ENCODE measurements at places on chromosomes 13 and 19.

DNA sequence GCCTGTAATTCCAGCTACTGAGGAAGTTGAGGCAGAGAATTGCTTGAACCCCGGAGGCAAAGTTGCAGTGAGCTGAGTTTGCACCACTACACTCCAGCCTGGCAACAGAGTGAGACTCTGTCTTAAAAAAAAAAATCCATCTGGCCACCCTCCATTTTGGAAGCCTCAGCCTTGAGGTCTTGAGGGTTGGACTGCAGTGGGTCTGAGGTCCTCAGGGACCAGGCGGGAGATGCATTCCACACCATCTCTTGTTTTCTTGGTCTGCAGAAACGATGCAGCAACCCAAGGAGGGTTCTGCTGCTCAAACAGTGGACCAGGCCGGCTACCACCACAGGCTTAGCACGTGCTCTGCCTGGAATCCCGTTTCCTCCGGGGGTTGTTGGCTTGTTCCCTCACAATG, 299.3 kb downstream of the FGF9 start:
- no peak for DNase-seq

DNA sequence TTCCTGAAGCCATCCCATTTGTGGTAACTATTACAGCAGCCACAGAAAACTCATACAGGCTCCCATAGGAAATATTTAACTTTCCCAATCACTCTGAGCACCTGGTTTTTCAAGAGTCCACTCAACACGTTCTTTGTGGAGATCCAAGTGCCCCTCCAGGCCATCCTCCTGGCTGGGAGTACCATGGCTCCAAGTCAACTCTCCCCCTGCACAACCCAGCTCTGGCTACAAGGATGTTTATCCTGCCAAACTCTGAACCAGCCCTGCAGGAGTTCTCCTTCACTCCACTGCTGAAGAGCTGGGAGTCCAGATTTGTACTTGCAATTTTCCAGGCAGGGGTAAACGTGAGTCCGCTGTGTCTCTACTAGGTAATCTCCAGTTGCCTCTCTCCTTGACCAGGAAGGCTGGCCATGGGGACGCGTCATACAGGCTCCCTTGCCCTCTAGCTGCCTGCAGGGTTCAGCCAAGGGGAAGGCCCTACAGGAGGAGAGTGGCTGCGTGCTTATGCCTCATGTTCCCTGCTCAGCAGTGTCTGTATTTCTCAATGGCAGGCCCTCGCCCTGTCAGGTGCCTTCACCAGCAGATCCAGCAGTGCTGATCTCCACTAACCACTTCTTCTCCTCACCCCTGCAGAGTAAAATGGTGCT, 29.9 kb upstream of the ARGLU1 start:
- no peak for DNase-seq

DNA sequence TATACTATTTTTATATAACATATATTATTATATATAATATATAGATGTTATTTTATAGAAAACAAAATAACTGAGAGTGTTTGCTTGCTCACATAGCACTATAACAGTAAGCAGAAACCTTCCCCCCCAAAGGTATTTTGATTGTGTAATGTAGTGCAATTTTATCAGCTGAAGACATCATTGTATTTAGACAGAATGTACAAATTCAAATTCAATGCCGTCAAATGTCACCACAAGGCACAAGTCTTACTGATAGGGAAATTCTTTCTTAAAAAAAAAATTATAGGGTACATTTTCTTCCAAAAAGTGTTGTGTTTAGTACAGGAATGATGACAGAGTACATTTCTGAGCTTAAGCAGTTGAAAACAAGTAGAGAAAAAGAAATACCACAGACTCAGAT, 1147.1 kb upstream of the SPRY2 start:
- DNase-seq, result no peak

DNA sequence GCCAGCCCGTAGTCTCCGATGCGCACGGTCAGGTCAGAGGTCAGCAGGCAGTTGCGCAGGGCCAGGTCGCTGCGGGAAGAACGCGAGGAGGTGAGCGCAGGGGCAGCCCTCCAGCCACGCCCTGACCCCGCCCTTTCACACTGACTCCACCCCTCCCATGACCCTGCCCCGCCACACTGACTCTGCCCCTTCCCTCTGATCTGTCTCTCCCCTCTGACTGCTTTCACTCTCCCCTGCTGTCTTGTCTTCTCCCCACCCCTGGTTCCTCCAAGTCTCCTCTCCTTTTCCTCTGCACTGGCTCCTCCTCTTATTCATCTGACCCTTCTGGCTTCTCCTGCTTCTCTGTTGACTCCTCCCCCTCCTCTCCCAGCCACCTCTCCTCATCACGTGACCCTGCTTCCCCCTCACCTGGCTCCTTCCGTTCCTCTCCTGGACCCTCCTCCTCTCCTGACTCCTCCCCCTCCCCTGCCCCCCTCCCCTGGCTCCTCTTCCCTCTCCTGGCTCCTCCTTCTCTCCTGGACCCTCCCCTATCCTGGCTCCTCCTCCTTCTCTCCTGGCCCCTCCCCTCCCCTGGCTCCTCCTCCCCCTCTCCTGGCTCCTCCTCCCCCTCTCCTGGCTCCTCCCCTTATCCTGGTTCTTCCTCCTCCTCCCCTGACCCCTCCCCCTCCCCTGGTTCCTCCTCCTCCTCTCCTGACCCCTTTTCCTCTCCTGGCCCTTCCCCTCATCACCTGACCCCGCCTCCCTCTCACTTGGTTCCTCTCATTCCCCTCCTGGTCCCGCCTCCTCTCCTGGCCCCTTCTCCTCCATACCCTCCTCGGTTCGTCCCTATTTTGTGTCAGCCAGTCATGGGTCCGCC, 9.9 kb downstream of the LMTK3 start:
- peak; percentile 97 for DNase-seq

DNA sequence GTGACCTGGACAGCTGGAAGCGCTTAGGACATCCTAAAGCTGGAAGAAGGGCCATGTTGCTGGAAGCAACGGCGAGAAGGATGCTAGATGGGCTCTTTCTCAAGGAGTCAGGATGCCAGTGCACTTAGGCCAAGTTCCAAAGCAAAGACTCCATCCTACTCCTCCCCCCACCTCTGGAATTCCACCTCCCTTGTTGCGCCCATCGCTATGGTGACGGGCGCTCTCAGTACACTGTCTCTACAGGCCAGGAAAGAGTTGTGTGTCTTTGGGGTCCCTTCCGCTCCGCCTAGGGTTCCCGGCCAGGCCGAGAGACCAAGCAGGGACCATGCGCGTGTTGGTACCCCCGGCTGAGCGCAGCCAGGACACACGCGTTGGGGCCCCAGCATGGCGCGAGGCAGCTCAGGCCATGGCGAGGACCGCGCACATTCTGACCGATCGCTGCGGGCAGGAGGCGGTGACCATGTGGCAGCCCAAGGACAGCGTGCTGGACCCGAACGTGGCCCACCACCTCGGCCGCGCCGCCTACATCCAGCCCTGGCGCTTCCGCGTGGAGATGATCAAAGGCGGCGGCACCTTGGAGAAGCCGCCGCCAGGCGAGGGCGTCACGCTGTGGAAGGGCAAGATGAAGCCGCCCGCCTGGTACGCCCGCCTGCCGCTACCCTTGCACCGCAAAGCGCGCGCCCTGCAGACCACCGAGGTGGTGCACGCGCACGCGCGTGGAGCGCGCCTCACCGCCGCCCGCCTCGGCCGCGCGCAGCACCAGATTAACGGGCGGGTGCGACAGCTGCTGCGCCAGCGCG, 31.0 kb upstream of the SLC1A6 start:
- no peak for DNase-seq

Data from NCI-H1436 treated with DMSO at 0.1 percent for 48 hours (cell line).